ENCODE measurements at places on chromosomes 7 and 10.

GRCh38 chr7:37198906-37199485 is 249.7 kb downstream of the ELMO1 start:
- no peak for DNase-seq

GRCh38 chr7:151923097-151923876 is 33.0 kb upstream of the GALNTL5 start:
- no peak for DNase-seq

DNA sequence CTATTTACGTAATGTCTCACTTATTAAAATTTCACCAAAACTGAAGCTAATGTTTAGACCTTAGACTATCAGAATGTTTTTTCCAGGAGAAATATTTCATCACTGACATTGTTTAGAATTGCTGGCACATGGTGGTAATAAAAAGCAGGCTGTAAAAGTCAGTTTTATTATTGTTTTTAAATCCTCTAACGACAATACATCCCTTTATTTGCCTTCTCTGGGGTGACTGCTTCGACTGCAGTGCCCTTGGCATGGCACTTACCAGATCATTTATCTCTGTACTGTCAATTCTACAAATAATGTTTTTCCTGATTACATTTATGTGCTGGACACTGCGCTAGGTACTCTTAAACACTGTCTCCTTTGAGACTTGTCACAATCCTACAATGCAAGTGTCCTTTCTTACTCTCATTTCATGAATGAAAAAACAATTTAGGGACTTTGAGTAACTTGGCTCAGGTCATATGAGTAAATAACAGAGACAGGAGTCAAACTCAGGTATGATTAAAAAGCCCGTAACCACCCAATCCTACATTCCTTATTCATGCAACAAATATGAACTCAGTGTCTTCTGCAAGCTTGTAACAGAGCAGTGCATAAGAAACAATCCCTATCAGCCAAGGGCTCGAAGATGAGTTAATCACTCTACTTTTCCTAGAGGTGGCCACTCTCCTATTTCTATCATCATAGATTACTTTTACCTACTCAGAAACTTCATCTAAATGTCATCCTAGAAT is 5.6 kb upstream of the ING3 start:
- no peak for DNase-seq

DNA sequence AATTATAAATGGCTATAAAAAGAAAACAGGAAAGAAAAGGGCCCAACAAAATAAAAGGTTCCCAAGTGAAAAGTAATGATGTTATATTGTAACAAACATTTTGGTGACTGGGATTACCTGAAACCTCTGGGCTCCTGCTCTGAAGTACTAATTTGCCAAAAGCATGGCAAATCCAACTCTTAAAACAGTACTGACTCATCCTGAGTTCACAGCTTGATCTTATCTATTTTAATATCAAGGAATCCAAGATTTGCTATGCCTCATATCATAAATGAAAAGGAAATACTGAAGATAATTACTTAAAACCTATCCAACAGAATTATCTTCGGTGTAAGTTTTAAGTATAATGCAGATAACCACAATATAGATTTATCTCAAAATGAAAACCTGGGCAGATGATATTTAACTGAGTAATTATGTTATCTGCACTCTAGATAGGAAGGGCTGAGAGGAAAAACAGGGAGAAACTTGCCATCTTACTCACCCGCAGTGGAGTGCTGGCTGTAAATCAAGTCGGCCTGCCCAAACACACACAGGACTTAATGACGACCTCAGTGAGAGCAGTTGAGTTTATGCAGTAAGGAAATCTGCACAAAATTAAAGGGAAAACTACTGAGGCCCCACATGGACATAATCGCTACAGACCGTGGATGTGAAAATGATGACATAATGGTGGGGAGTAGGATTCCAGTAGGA is 48.4 kb downstream of the MPP7 start:
- DNase-seq = no peak

DNA sequence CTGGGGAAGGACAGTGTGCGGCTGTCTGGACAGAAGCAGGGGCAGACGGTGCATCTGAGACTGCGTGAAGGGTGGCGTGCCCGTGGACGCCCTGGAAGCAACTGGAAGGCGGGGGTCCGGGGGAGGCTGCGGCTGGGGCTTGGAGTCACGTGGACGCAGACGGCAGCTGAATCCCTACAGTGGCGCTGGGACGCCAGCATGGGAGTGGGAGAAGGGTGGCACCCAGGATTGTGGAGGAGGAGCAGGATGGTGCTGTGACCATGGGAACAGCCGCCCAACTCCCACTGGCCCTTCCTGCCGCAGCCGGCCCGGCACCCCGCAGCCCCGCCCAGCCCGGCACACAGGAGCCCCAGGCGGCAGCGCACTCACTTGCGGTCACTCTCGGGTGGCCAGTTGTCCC is 9.7 kb downstream of the INTS1 start:
- DNase-seq = no peak

DNA sequence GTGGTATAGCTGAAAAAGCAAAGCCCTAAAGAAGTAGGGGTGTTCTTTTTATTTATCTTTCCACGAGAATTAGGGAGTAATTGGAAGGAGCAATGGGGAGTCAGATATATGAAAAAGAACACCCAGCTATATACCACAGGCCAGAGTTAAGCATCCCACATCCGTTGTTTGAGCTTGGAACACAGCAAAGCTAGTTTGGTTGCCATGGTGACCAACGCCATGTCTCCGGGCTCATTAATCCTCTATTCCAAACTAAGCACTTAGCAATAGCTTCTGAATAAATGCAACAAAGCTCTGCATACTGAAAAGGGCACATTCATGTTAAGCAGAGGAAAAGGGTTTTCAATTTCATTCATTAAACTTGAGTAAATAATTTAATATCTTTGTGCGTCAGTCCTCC is 23.5 kb downstream of the ASB4 start:
- DNase-seq = no peak

GRCh38 chr10:97131181-97131628 is 54.6 kb downstream of the SLIT1 start:
- DNase-seq = no peak

DNA sequence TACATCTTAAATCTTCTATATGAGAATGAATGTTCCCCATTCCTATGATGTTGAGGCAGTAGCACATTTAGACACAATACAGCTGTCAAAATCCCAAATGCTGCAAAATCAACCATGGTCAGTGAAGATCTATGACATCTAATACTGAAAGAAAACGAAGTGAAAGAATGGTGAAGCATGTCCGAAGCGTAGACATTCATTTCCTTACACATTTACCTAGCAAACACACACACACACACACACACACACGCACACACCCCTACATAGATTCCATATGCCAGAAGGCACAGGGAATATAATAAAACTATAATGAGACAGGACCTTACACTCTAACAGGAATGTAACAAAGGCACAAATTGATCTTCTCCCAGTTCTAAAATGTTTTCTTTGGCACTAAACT is 32.5 kb downstream of the CCDC6 start:
- no peak for DNase-seq

Data from cortex of kidney (tissue), 1 donor.